Head of caudate nucleus (tissue), 42 donors: ENCODE measurements at places on chromosomes 3 and 15.

DNA sequence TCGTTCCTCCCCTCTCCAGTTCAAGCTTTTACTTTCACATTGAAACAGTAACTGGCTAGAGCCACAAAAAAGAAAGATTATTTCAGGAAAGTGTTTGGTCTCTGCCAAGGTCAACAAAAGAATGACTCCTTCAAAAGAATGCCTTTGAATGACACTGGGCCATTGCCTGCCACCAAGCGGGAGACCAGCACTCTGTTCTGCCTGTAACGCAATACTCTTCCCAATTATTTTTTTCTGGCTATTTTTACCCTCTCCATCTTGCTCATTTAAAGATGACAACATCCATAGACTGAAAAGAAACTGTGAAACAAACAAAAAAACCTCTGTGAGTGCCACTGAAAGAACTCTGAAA, 37.3 kb downstream of the EHHADH start:
- DNase-seq: no peak

DNA sequence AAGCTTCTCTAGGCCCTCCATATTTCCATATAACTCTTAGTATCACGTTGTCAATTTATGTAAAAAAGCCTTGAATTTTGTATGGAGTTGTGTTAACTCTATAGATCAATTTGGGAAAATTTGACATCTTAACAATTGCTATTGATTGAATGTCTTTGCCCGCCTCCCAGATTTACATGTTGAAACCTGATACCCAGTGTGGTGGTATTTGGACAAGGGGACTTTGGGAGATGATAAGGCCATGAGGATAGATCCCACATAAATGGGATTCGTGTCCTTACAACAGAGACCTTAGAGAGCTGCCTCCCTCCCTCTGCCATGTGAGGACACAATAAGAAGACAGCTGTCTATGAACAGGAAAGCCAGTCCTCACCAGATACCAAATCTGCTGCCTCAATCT, 21.1 kb upstream of the TNK2 start:
- no peak for DNase-seq

- no peak for DNase-seq
Observed at GRCh38 chr15:44308889-44309288, 20.4 kb downstream of the GOLM2 start.

- no peak for DNase-seq
Observed at GRCh38 chr15:90873998-90874605, 5.7 kb downstream of the FURIN start.

- no peak for DNase-seq
Observed at GRCh38 chr3:126434264-126434590, 39.5 kb downstream of the CFAP100 start.

DNA sequence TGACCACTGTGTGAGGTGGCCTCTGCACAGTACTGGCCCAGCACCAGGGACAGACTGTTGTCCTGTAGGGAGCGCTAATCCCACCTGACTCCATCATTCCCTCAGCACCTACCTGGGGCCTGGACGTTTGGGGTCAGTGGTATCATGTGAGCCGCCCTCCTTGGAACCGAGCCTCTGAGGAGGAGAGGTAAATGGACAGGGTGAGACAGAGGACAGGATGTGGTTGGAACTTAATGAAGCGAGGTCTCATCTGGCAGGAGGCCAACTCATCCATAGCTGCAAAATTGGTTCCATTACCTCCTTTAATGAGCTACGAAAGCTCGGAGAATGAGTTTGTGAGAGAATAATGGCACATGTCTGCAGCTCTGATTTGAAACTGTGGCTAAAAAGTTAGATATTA, 13.9 kb downstream of the MAPKAPK3 start:
- no peak for DNase-seq

DNA sequence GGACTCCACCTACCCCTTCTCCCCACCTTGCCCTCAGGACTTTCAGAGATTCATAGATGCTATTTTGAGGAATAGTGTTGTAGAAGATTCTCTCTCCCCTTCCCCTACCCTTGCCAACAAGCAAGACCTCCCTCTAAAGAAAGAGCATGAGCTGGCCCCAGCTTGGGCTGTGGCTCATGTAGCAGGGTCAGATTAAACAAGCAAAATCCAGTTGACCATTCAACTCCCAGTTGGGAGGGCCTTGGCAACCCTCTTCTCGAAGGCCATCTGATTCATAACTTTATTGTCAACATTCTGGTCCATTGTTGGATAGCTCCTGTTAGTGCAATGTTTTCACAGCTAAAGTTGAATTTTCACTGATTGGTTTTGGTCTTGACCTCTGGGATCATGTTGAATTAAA, 41.1 kb downstream of the TNFAIP8L3 start:
- DNase-seq: no peak

DNA sequence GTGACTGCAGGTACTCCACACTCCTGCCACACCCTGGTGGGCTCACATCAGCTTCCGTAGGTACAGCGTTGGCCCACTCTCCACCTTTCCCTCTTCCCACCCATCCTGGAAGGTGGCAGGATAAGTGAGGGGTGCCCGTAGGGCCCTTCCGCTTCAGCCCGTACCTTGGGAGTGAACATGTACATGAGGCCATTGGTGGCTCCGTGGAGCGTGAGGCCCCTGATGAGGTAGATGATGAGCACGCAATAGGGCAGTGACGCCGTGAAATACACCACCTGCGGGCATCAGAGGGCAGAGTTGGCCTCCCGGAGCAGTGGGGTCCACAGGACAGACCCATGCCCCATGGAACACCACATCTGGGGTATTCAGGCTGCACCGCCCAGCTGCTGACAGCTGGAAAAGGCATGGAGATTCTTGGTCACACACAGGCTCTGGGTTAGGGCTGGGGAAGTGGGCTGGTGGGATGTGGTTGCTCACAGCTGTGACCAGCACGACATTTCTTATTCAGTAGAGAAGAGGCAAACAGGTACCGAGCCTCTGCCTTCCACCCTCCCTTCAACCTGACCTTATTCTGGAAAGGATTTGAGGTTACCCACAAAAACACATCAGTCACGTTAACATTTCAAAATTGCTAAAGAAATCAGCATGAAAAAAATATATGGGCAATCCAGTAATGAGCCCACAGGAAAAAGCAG, 23.8 kb downstream of the SLC6A20 start:
- DNase-seq: no peak

DNA sequence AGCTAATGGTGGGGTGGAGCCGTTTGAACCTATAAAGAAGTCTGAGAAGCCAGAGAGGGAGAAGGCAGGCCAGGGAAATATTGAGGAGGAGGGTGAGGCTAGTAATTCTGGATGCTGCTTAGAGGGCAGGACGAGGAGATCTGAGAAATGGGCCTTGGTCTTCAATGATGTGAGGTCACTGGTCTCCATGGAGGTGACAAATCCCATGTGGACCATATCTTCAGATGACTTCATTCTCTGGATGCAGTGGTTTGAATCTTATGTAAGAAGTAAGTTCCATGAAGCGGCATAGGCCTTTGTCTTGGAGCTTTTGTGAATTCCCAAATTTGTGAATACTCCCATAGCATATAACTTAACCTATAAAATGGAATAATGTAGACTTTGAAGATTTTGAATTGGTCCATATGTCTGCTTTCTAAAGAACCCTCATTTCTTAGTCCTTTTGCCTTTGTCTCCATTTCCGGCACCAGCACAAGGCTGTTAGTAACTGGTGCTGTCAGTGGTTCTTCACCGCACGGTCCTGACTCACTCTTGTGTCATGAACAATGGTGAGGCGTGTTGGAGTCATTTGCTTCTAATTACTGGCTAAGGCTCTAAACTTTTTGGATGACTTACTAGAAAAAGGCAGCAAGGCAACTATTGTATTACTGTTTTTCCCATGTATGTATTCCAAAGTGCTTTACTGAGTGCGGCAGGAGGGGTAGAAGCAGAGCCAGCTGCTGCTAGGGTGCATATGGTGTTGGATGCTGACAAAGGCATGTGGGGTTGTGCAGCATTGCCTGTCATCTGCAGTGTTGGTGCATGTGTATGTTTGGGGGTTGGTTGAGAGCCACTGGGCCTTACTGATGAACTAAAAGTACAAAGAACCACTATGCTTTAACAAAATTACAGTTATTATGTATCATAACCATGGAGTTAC, 279.3 kb upstream of the C2CD4B start:
- DNase-seq: peak; percentile 31

DNA sequence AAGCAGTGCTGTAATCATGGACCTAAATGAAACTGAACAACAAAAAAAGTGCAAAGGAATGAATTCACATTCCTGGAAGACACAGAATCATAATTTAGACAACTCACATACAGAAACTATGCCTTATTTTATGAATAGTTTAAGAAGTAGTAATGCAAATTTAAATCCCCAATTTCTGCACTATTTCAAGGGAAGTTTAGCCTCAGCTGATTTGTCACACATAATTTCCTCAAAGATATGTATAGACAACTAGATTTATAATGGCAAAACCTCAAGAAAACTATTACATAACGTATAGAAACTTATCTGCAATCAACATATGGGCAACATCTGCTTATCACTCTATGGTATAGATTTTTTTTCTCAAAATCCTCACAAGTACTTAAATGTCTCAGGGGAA, 7.8 kb upstream of the PTX3 start:
- DNase-seq: no peak

DNA sequence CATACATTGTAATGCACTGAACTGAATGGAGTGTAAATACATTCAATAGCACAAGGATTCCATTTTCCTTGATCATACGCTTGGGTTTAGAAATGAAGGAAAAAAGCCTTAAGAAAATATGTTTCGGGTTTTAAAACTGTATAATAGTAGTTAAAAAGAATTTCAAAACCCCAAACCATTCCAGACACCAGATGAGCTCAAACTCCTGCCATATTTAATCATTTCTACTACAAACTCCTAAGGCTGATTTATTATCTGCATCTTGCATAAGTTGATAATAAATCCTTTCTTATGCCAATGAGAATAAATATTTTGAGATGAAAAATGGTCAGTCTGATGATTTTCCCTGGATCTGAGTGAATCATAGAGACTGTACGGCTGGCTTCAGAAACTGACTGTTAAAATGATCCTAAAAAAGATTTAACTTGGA, 51.0 kb downstream of the NR1D2 start:
- DNase-seq: no peak

GRCh38 chr15:60898896-60899295, 330.2 kb downstream of the RORA start:
- DNase-seq: no peak

DNA sequence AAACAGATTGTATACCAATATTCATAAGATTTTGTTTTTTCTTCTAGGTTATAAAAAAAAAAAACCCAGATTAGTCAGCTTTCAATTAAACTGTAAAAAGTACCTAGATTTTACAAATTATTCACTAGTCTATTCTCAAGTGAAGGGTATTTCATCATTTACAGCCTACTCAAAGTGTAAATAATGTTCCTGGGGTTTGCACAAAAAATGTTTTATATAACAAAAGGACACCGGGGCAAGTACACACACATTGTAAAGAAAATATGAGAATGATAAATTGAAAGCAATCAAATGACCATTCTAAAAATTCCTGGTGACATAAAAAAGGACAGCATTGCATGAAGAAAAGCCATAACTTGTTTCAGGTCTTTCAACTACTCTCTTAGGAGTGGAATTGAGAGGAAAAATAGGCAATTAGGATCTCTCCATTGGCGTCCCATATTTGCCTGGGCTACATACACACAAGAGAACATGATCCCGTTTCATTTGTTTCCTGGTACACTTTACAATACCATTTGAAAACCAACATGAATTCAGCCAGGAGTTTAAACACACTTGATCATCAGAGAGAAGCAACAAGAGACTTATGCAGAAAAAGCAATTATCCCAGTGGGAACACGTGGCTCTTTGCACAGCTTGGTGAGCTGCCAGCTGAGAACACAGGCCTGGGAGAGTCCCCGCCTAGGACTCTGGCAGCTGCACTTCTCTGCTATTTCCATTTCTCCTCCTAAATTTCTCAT, 1039.2 kb downstream of the ROBO1 start:
- peak; percentile 89 for DNase-seq

DNA sequence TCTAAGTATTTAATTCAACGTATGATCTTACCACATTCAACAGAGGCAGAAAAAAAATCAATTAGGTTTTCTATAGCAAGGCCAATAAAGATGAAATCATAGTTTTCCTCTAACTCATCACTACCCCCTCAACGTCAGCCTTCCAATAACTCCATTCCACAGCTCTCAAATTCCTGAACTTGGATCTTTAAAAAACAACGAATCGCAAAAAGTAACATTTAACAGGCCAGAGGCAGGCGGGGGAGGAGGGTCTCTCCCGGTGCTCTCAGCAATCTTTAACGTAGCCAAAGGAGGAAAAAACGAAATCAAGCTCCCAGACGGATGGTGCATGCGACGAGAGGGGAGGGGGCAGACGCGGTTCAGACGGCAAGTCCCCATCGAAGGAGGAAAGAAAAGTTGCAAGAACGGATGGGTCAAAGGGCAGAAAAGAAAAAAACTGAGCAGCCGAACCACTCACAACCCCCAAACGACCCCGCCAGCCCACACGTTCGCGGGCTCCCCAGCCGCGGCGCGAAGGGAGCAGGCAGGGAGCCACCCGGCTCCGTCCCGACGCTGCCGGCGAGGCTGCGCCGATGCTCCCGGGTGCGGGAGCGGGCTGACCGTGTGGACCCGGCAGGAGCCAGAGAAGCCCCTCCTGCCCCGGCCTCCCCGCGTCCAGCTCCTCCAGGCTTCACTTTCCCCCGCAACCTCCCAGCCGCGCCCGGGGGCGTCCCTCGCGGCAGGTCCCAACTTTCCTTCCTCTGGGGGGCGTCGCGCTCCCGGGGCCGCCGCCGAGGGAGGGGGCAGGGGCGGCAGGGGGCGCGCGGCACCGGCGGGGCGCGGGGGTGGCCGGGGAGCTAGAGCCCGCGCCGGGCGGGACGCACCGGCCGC, 703 bp downstream of the PEAK1 start:
- peak; percentile 54 for DNase-seq

GRCh38 chr15:80242802-80243201, 9.2 kb downstream of the CTXND1 start:
- peak; percentile 53 for DNase-seq

GRCh38 chr3:47342151-47342550, 38.7 kb upstream of the PTPN23 start:
- DNase-seq: no peak

DNA sequence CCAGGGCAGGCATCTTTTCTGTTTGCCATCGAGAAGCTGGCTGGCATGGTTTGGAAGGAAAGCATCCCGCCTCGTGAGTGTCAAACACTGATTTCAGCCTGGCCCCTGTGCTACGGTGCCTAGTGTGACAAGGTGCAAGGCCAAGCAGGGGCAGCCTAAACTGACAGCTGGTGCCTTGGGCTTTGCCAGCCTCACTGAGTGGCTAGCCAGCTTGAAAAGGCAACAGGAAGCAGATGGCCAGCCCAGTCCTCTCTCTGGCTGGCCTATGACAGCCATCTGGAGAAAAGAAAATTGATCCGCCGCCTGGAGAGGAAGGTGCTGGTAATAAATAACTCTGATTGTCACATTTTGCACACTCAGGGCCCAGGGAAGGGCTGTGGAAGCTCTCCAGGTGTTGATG, 52.2 kb downstream of the C3orf85 start:
- no peak for DNase-seq

DNA sequence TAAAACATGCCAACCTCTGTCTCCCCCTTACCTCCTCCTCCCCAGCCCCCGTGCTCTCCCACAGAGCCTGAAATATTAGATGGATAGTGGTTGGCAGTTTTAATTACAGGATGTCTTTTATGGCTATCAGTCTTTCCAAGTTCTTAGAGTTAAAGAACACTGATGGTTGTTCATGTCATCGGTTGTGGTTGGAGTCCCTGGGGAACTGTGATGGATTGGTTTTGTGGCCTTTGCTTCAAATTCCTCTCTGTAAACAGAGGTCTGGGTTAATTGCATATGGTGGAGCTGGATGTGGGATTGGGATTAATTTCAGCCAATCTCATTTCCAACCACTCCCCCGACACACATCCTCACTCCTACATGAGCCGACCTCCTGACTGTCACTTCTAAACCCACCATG, 164.5 kb upstream of the PROK2 start:
- no peak for DNase-seq
